ENCODE measurements at places on chromosomes 11 and 22.

- DNase-seq: peak; percentile 23
These were observed 33.4 kb downstream of the PLA2G6 start for GRCh38 chr22:38148245-38148644.

DNA sequence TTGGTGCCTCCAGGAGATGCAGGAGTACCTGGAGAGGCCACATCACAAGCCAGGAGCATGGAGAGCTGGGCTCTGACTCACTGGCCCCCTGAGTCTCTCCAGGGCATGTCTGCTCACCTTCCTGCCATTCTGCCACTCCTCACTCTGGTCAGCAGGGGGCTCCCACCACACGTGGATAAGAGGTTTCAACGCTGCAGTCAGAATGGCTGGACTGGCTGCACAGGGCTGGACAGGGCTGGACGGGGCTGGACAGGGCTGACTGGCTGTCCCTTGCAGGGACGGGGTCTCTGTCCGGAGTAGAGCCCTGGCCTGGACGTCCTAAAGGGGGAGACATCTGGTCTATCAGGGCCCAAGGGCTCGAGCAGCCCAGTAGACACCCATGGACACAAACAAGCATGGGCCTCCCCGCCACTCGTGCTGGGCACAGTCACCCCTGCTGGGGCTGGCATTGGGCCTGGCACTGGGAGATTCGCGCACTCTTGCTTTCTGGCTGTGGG lies 34.6 kb downstream of the CYTH4 start:
- DNase-seq: peak; percentile 84

DNA sequence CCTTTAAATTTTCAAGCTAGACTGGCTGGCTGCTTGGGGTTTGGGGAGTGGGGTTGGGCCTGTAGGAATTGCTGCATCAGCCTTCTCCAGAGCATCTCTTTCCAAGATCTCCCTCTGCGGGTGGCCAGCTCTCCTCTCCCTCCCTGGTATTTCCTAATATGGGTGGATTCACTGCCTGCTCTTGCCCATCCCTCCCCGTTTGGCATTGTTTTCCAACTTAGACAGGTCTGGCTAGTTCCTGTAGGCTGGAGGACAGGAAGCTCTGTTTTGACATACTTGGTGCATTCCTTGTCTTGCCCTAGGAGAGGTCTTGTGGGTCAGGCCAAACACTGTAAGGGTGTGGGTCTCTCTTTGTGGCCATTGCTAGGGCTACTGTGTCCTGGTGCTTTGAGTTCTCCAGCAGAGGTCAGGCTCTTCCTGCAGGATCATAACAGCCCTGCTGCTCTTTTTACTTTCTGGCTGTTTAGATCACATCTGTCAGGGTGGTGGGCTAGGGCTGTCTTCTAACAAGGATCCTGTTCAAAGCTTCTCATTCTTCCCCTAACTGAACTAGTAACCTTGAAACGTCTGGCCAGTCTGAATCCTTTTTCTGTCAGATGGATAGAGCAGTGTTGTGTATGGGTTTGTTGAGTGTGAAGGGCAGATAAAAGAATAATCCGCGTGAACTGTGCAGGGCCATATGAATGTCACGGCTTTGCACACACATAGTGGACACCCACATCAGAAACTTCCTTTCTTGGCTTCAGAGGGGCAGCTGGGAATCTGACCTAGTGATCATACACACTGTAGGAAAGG lies 18.3 kb upstream of the MICALL1 start:
- no peak for DNase-seq

- peak; percentile 68 for DNase-seq
These were observed 1.9 kb upstream of the CHKA start for GRCh38 chr11:68122936-68123539.
